ENCODE measurements at places on chromosomes 4 and X. TPM values are rescaled to one million over a fixed set of nuclear protein-coding genes. Genes with fewer than 3 reads are reported as not detected.

GRID2 gene
- total RNA-seq = not detected

SMS gene
- total RNA-seq = 134 TPM

GC gene
- total RNA-seq = not detected

MPP1 gene
- total RNA-seq = not detected

TBC1D25 gene
- 10.5 TPM for total RNA-seq

PIR gene
- total RNA-seq = 9.8 TPM

ANK2 gene
- 0.03 TPM for total RNA-seq

XK gene
- 4.9 TPM for total RNA-seq

TMEM47 gene
- not detected for total RNA-seq

C4orf54 gene
- not detected for total RNA-seq

GPRASP2 gene
- 0.31 TPM for total RNA-seq

RNF128 gene
- 61.5 TPM for total RNA-seq

MAGEC1 gene
- total RNA-seq = not detected

PNMA5 gene
- total RNA-seq = 0.10 TPM

ASB11 gene
- not detected for total RNA-seq

GRCh38 chr4:167779280-167779679 is 313.1 kb upstream of the ANXA10 start:
- no peak for DNase-seq

DNA sequence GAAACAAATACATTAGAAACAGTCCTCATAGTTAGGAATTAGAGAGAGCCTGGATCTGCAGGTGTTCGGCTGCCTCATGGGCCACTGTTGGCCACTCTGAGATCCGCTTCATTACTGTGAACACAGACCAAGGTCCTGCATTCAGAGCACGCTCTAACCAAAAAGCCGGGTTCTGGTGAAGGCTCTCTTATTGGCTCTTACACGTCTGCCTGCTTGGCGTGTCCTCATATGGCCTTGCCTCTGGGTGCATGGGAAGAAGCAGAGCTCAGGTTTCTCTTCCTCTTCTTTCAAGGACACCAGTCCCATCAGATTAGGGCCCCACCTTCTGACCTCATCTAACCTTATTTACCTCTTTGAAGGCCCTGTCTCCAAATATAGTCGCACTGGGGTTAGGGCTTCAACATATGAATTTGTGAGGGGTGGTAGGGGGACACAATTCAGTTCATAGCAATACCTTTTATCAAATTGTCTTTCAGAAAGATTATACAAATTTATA is 37.1 kb upstream of the ELF2 start:
- DNase-seq = no peak

- DNase-seq = peak; percentile 7
These were observed 2.4 kb upstream of the SLIT2 start for GRCh38 chr4:20249333-20249732.

DNA sequence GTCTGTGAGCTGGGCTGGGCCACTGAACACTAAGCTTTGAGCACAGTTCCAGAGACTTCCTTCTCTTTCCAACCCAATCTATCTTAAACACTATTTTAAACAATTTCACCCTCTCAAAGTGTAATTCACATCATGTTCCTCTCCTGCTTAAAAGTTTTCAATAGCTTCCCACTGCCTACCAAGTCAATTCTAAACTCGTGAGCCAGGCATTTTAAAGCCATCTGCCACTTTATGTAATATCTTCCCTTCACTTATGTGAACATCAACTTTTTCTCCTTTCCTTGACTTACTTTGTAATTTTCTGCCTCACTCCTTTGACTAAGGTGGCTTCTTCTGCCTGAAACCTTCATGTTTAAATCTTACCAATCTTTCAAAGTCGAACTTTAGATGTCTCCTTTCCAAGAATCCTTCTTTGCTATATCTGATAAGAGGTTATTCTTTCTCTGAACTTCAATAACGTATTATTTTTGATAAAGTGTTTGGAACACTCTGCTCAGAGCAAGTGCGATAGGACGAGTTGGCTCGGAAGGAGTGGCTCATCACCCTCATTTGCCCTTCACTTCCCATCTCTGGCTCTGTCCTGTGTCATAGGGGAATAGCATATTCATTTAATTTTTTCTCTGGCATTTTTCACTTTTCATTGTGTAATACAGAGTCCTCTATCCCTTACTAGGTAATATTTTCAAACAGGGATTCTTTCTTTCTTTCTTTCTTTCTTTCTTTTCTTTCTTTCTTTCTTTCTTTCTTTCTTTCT is 13.0 kb upstream of the SPARCL1 start:
- DNase-seq = no peak

DNA sequence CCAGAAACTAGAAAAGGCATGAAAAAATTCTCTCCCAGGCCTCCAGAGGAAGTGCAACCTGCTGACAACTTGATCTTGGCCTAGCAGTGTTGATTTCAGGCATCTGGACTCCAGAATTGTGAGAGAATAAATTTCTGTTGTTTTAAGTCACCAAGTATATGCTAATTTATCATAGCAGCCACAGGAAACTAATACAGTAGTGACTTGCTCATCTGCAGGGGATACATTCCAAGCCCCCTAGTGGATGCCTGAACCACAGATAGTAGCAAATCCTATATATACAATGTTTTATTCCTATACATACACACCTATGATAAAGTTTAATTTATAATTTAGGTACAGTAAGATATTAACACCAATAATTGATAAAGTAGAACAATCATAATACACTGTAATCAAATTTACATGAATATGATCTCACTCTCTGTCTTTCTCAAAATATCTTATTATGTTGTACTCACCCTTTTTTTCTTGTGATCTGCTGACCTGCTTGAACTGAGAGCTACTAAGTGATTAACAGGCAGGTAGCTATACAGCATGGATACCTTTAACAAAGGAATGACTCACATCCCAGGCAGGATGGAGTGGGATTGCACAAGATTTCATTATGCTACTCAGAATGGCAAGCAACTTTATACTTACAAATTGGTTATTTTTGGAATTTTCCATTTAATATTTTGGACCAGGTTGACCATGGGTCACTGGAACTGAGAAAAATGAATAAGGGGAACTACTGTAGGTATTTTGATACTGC is 501.1 kb downstream of the KCNIP4 start:
- no peak for DNase-seq

GRCh38 chr4:150250998-150251651 is 172.9 kb downstream of the DCLK2 start:
- no peak for DNase-seq

GRCh38 chrX:133813971-133814370 is 171.4 kb downstream of the GPC3 start:
- DNase-seq = no peak

GRCh38 chr4:7120341-7120740 is 52.5 kb upstream of the GRPEL1 start:
- peak; percentile 22 for DNase-seq

GRCh38 chr4:29540439-29541102 is 1179.6 kb upstream of the PCDH7 start:
- no peak for DNase-seq

GRCh38 chrX:123121241-123121640 is 62.8 kb upstream of the GRIA3 start:
- DNase-seq = no peak

- DNase-seq = no peak
These were observed 32.3 kb downstream of the C4orf54 start for GRCh38 chr4:99625369-99625768.

DNA sequence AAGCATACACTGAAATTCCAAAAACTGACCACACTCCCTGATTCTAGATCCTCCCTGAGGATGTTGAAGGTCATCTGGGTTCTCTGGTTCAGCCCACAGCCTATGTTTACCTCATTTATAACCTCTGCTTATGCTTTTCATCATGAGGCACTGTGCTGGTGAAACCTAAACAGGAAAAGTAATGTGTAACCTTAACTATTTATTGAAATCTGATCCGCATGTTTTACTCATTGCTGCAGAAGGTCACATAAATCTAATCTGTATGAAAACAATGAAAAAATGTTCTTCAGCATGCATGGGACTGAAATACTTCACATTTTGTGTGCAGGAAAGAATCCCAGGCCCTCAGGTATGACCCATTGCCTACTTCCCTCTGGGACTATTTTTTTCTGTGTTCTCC is 30.3 kb downstream of the UCHL1 start:
- DNase-seq = no peak

- DNase-seq = no peak
These were observed 179.2 kb downstream of the SLC7A11 start for GRCh38 chr4:138062929-138063328.

DNA sequence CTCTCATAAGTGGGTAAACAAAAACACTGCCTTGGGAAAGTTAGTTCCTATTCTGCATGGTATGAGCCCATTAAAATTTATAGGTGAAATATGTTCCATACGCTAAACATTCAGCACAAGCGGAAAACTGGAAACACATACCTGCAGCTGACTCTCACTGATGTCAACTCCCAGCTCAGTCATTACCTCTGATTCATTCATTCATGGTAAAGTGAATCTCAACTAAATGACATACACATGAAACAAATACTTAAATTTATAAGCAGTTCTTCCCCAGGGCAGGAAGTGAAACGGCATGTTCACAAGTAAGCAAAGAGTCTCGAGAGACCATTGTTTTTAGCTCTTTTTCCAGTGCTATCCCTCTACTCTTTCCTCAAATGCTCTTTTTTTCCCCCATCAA is 1.6 kb downstream of the SLC10A6 start:
- DNase-seq = no peak

DNA sequence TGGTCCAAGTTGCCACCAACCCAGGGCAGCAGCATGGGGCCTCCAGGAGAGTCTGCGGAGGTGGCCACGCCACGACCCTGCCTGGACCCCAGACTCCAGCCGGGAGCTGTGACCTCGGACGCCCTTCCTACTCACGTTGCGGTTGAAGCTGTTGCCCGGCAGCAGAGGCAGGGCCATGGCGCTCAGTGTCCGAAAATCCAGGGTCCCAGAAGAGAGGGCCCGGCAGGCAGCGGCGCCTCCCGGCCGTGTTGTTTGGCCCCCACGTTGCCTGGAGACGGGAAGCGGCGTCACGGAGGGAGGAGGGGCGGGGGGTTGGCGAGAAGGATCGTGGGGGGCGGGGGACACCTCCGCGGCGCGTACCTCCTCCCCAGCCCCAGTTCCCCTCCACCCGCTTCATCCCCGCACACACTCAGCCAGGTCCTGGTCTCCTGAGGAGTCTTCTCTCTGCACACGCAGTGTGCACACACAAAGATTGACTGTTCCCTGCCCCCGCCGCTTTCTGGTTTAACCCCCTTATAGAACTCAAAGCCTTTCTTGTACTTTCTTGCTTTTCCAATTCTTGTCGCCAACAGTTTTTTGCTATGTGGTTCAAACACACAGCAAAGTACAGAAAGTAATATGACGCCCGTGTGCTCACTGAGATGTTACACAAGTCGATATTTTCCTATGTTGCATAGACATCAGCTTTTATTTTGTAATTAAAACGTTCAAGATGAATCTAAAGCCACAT is at the start of gene EFHC2:
EFHC2 (minus strand) TSS at position 261 of the 730 bp plus-strand sequence; CDS start at position 177, 84 bp downstream.
- no peak for DNase-seq

DNA sequence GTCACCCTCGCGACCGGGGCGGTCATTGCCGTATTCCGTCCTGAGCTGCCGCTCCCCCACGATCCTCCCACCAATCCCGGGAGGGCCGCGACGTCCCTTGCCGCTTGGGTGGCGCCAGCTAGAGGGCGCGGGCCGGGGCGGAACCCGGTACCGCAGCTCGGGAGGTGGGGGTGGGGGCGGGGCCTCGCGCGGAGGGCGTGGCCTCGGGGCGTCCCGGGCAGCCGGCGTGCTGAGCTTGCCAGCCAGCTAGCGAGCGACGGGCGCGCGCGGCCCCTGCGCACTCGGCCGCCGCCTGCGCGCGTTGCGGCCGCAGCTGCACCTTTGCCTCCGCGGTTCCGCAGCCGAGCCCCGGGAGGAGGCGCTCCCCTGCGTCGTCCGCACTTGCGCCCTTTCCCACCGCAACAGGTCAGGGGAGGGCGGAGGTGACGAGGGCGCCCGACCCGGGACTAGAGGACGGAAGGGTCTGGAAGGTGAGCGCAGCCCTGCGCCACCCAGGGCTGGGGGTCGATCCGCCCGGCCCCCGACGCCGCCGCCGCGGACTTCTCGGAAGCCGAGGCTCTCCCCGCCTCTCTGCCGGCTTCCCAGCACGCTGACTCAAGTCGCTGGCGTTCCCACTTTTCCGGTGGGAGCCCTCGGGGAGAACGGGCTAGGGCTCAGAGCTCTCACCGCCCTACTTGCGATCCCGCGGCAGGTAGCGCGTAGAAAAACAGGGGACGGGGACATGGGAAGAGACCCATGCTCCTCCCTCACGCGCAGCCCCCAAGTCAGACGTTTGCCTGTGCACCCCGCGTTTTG is at the start of gene AFF1:
AFF1 (plus strand) TSS at position 241 of the 795 bp plus-strand sequence. CDS start 13,523 bp downstream, outside the sequence.
- DNase-seq = peak; percentile 91

Measured in HT-29 (cell line).